ENCODE measurements at places on chromosomes 12 and 14.

- peak; percentile 52 for DNase-seq
Measured at GRCh38 chr14:54106661-54107377, 150.2 kb upstream of the BMP4 start.

GRCh38 chr14:103899316-103899715 is 28.9 kb upstream of the TDRD9 start:
- DNase-seq: no peak

- peak; percentile 23 for DNase-seq
Measured at GRCh38 chr14:60276347-60276746, 27.3 kb downstream of the PPM1A start.

DNA sequence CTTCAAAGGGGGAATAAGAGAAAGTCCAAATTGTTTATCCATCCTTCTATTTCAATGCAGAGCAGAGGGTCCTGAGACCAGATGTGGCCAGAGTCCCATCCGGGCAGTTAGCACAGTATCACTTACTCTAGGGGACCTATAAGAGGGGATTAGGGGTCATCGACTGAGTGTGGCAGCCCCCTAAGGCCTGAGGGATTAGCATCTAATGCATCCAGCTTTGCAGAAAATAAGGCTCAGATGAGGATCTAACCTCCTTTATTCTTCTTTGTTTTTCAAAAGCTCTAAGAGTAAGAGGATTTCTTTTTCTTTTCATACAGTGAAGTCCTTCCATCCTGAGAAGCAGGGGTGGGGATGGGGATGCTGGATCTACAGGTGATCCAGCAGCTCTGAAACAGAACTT is 43.5 kb downstream of the NEUROD4 start:
- no peak for DNase-seq

- no peak for DNase-seq
Measured at GRCh38 chr12:68957273-68957672, 24.3 kb upstream of the CPM start.

DNA sequence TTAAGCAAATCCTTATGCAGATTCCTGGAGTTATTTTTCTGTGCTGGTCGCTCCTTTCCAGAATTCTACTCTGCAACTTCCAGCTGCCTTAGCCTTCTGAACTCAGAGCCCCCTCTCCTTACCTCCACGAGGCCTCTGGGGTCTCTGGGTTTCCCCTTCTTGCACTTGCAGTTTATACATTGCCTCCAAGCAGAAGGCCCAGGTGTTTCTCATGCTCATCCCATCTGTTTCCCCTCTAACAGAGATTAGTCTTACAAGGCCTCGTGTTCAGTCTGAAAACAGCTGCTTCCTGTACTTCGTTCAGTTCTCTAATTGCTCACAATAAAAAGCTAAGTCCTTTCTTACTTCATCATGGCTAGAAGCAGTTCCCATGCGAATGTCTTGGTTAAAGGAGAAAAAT is 134.4 kb upstream of the FGD4 start:
- DNase-seq: no peak

Measured in fibroblast of skin of scalp (primary cell).